H4 (cell line): ENCODE measurements at places on chromosomes 2 and 18. TPM values are rescaled to one million over a fixed set of nuclear protein-coding genes. Genes with fewer than 3 reads are reported as not detected.

GRCh38 chr2:15780234-15780633 is 160.1 kb upstream of the MYCN start:
- no peak for DNase-seq

DNA sequence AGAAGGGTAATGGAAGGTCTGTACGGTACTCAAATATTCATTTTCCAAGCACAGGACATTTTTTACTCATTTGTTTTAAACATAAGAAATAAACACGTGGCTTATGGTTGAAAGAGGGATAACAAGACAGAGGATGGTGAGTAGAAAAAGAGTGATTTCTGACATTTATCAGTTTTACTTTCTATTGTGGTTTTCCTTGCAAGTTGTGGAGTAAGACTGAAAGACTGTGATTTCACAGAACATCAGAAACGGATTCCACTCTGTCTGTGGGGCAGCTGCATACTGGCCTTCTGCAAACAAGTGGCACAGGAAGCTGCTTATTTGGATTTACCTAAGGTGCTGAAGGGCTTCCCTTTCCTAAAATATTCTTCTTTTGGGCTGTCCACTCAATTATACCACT is 122.2 kb upstream of the ITGB6 start:
- DNase-seq: no peak

DNA sequence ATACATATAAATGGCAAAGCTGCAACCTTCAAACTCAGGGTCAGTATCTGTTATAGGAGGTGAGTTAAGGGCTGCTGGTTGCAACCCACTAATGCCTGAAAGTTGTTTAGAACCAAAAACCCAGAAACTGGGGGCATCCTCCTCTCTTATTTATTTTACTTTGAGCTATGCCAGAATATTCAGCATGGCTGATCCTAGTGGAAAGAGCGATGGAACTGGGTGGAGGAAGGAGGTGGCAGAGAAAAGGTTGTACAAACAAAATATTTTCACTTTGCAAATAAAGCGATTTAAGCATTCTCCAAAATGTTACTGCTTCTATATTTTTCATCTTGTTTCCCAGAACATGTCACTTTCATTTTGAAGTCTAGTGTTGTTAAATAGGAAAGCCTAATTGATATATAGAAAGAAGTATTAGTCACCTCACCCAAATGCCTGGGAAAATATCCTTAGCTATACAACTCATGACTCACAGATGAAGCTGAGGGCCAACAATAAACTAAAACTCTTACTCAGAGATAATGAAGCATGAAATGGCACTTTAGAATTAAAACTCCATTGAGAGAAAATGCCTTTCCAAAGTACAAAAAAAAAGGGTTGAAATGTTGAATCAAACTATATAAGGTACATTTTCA is 251.4 kb upstream of the UBE2E3 start:
- DNase-seq: peak; percentile 72

GRCh38 chr2:4992226-4992625 is 700.0 kb upstream of the SOX11 start:
- no peak for DNase-seq

DNA sequence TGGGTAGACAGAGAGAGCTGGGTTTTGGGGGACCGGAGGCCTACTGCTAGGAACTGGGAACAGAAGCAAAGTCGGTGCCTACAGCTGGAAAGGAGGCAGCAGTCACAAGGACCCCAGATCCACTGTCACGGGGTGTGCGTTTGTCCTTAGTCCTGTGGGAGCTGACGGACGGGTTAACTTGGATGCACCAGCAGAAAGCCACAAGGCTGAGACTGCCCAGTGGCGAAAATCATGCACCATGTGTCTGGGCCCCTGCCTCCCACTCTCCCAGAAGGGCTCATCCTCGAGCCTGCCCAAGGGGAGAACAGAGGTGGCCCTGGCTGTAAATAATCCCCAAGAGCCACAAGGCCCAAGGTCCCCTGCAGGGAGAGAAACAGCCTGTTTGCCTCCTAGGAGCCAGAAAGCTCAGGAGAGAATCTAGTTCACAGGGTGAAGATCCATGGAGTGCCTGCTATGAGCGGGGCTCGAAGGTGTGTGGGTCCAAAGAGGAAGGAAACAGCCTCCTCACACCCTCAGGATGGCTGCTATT is 11.7 kb upstream of the RALB start:
- no peak for DNase-seq

DCC gene
- total RNA-seq: 0.02 and 1.0 TPM in 2 replicates

DNA sequence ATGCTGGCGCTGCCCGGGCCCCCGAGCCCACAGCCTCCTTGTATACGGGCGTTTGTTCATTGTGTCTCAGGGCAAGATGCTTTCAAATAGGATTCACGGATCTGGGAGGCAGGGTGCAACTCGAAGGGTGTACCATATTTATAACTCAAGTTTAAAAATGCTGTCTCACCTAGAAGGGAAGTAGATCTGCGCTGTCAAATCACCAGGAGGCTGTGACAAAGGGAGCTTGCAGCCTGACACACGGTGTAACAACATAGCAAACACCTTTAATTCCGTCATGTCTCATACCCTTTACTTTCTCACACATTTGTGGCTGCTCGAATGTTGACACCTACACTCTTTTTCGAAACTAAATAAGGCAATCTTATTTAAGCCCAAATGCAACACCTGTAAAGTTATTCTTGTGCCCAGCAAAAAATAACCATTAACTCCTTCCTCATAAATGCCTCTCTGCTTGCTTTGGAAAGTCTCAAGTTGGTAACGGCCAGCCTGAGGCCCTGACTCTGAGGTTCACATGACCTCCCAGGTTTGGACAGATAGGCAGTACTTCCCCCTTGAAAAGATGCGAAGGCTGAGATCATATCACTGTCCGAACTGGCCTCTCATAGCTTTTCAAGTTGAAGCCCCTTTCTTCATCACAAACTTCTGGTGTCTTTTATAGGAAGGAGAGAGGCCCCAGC is 11.6 kb downstream of the ZEB2 start:
- DNase-seq: no peak

GRCh38 chr2:54757500-54757899 is 34.0 kb downstream of the EML6 start:
- no peak for DNase-seq

DNA sequence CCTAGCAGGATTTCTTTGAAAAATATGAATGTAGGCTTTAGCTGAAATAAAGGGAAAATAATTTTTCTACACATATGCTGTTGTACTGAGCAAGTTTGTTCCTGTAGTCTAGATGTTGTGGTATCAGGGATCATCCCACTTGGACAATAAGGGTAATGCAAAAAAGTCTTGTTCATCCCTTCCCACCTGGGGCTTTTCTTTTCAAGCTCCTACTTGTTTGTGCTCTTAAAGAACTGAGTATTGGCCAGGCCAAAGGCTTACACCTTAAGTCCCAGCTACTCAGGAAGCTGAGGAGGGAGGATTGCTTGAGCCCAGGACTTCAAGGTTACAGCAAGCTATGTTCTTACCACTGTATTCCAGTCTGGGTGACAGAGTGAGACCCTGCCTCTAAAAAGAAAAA is 35.5 kb downstream of the ZC3H6 start:
- DNase-seq: no peak

GRCh38 chr2:18123211-18123570 is 244.7 kb downstream of the KCNS3 start:
- DNase-seq: no peak

DNA sequence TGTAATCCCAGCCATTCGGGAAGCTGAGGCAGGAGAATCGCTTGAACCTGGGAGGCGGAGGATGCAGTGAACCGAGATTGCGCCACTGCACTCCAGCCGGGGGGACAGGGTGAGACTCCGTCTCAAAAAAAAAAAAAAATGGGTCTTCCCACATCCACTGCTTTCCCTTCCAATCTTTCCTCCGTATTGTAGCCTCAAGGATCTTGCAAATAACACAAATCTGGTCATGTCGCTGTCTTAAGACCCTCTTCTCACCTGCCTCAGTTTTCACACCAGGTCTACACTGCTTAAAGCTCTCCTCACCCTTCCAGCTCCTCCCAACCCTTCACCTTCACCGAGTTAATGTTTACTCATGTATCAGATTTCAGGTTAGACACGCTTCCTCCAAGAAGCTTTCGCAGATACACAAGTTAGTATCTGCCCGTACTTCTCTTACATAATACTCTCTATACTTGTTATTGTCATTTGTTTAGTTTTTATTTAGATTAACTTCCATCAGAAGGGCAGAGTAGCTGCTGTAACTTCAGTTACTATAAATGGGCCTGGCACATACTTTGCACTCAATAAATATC is 1.5 kb downstream of the IER3IP1 start:
- no peak for DNase-seq

TTN gene
- not detected in 2 replicates for total RNA-seq

- no peak for DNase-seq
These were observed 18.4 kb upstream of the MTERF4 start for GRCh38 chr2:241120440-241120839.

DNA sequence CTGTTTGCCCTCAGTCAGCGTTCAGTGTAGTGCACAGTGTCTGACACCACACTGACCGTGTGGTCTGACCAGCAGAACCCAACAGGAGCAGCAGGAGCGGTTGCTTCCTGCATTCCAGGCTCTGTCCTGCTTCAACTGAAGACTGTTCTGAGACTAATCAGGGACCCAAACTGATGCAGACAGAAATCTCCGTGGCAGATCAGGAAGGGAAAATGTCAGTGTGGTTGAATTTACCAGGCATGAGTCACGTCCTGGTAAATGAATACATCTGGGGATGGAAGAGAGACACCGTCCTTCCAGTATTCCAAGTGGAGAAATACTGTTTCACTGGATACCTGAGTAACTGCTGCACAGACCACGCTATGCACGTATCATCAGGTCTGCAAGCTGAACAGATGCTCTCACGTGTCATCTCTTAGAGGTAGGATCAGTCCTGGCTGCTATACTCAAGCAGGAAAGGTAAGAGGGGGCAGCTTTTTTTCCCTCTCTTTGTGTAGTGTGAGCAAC is 223.6 kb upstream of the EPAS1 start:
- peak; percentile 95 for DNase-seq

CABLES1 gene
- total RNA-seq: 9.6 and 11.7 TPM in 2 replicates

GRCh38 chr2:3348767-3349166 is 28.9 kb downstream of the EIPR1 start:
- no peak for DNase-seq

GRCh38 chr2:18749912-18750526 is 160.7 kb upstream of the NT5C1B start:
- peak; percentile 19 for DNase-seq

- DNase-seq: peak; percentile 27
These were observed 80.2 kb downstream of the SMAD4 start for GRCh38 chr18:51110073-51110797.

- DNase-seq: no peak
These were observed 476.8 kb upstream of the CELF4 start for GRCh38 chr18:38042211-38042890.

DNA sequence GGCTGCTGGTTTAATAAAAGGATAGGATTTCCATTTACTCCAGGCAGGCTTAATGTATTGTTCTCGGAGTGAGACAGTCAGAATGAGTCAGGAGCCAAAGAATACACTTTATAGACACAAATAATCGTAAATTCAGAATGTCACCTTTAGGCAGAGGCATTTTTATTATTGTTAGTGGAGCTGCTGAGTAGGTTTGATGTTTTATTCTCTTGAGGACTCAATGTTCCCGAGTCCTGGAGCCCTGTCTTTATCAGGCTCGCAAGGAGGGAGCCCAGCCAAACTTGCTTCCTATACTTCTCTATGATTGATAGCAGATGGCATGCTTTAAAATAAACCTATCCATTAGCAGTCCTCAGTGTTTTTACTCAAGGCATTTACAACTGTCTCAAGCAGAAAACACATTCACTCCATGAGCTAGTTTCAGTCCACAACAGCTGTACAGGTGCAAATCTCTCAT is 492.3 kb upstream of the ZEB2 start:
- DNase-seq: no peak

- peak; percentile 36 for DNase-seq
These were observed 102.0 kb downstream of the PLA2R1 start for GRCh38 chr2:159960414-159960813.

CCDC141 gene
- total RNA-seq: 0.02 TPM in 1 of 2 replicates, not detected in the other

EHD3 gene
- 4.6 and 5.1 TPM in 2 replicates for total RNA-seq

LRRTM4 gene
- total RNA-seq: 0.90 and 1.1 TPM in 2 replicates

- no peak for DNase-seq
These were observed 101.3 kb upstream of the ZEB2 start for GRCh38 chr2:144621266-144621665.

GRCh38 chr2:65731476-65731875 is 299.1 kb upstream of the SPRED2 start:
- no peak for DNase-seq

NEB gene
- 0.06 and 0.52 TPM in 2 replicates for total RNA-seq

DNA sequence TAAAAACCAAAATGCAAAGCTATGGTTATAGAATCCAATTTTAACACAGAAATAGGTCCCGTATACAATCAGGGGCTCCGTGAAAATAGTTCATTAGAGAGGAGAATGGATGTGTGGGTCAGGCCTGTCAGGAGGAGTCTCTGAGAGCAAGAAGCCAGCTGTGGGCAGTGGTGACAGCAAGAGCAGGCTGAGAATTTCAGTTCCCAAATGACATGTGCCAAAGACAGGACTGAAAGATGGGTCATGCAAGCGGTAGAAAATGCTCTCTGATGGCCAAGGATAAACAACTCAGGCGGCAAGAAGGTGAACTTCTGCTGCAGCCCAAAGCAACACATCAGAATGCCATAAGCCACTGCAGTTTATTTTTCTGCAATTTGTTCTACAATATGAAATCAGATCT is 100.4 kb downstream of the CCDC141 start:
- no peak for DNase-seq

DNA sequence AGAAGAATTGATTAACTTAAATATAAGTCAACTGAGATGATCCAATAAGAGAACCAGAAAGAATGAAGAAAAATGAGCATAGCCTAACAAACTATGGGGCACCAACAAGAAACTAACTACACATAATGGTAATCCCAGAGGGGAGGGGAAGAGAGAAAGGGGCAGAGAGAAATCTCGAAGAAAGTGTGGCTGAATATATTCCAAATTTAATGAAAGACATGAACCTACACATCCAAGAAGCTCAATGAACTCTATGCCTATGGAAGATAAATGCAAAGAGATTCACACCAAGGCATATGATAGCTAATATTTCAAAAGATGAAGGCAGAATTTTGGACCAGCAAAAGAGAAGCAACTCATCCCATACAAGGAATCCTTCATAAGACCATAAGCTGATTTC is 649.2 kb downstream of the ZEB2 start:
- DNase-seq: no peak

DNA sequence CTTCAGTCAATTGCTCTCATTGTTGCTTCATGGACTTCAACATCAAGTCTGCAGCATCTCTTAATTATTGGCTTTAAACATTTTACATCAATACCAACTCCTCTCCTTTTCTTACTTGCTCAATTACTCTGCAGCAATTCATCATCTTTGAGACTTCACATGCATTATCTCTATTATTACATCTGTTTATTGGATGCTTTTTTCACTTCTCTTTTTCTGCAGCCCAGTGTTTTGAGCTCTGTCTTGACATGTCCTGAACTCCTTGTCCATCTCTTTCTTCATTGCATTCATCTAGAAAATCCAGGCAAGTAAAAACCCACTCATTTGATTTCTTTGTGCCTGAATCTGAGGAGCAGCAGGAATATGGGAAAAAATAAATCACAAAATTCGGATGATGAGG is 647.9 kb downstream of the PLCL1 start:
- DNase-seq: no peak

GRCh38 chr2:134728163-134728562 is 9.4 kb upstream of the TMEM163 start:
- no peak for DNase-seq

- DNase-seq: no peak
These were observed 49.5 kb upstream of the GPR17 start for GRCh38 chr2:127596311-127597045.
